ENCODE measurements at places on chromosomes 2 and 18.

GRCh38 chr2:101827246-101827645, 129.7 kb downstream of the MAP4K4 start:
- peak; percentile 87 for DNase-seq

- no peak for DNase-seq
Measured at GRCh38 chr2:223079925-223080324, 27.9 kb downstream of the KCNE4 start.

- no peak for DNase-seq
Measured at GRCh38 chr2:235206399-235206798, 254.6 kb downstream of the SH3BP4 start.

DNA sequence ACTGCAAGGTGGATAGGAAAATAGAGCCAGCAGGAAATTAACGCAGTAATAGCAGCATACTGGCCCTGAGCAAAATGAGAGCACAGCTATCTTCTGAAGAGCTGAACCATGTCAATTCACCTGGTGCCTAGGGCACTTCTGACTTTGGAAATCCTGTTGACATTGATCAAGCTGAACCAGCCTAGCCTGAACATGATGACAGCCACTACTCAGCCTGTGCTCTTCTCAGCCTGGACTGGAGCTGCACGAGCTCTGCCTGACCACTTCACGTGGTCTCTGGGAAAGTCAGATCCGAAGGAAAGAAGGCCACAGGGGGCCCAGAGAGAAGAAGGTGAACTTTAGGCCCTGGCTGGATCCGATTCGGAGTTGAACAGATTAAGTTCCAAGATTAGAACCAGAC, 421.9 kb downstream of the LPIN1 start:
- no peak for DNase-seq

DNA sequence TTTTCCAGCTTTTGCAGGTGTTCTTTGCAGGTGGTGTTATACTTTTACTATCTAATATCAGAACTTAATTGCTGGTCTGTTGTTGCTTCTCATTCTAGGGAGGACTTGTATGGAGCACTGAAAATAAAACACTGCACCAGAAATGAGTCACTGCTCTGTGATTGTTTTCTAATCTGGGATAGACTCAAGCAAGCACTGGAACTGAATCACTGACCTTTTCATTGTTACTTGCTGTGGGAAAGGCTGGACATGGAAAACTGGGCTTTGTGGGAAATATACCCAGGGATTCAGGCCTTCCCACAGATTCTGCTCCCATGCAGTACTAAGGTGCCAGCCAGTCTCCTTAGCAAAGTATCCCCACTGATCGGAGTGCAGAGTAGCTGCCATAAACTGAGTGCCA, 470.0 kb upstream of the GCFC2 start:
- no peak for DNase-seq

All from mammary epithelial cell (primary cell).